ENCODE measurements at places on chromosomes 1 and 21. TPM values are rescaled to one million over a fixed set of nuclear protein-coding genes. Genes with fewer than 3 reads are reported as not detected.

DNA sequence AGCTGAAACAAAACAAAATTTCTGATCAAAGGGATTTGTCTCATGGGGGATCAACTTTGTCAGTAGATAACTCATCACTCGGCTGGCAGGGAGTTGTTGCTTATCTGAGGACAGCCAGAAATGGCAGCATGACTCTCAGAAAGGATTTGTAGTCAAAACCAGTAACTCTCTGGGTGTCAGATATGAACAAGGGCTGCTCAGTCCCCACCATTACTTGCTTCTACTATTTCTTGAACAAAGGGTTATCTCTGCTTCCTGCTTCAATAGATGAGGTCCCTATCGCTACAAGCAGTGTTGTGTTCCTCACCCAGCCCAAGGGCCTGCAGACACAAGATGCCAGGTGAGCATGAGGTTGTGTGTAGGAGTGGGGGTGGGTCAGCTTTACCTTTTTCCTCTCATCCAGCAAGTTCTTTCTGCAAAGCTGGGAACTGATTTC lies 116.2 kb downstream of the PTBP2 start:
- no peak for DNase-seq

GRCh38 chr1:166822385-166822784 lies 16.9 kb upstream of the POGK start:
- no peak for DNase-seq

DNA sequence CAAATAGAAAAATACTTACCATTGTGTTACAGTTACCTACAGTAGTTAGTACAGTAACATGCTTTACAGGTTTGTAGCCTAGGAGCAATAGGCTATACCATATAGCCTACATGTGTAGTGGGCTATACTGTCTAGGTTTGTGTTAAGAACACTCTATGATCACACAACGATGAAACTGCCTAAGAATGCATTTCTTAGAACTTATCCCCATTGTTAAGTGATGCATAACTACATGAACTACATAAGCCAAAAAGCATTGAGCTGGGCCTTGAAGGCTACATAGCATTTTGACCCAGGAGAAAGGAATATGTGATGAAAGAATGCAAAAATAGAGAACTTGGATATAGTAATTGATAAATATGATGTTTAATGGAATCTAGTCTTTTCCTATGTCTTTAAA lies 46.4 kb upstream of the JUN start:
- no peak for DNase-seq

DNA sequence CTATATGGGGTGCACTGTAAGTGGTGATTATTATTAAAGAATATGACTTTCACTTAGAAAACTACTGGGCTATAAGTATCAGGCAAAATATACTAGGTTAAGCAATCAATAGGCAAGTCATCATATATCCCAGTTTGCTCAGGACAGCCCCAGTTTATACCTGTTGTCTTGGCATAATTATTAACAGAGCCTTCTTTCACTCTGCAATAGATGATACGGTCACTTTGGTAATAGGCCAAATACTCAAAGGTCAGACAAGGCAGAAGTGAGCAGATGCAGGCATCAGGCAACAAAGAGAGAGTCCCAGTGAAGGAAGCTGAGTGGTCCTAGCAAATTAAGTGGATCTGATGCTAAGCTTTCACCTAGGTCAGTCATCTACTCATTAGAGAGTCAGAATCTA lies 599.9 kb downstream of the LMO4 start:
- DNase-seq: no peak

- no peak for DNase-seq
Measured at GRCh38 chr1:89698020-89698560, 65.2 kb downstream of the LRRC8C start.

DNA sequence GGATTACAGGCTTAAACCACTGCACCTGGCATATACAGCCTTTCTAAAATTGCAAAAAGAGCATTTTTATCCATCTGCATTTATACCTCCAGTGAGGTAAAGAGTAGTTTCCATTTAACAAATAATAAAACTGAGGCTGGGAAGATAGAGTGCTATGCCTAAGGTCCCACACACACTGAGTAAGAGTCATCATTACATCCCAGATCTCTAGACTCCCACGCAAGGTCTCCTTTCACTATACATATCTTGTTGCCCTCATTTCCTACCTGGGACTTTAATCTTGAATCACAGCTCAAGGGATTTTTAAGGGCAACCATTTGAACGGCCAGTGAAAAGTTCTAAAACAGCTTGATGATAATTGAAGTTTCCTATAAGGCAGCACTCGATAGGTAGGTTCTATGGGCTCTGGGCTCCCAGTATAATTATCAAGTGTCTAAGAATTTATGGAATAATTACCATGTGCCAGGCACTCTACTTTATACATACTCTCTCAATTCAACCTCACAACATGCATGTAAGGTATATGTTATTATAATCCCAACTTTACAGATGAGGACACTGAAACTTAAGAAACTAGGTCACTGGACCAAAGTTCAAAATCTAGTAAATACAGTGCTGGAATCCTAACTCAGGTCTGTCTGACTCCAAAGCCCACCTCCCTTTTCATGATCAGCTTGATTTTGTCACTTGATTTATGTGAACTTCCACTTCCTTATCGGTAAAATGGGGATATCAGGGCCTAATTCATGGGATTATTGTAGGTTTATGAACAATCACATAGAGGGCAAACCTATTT lies 23.3 kb upstream of the EPS15 start:
- no peak for DNase-seq

GRCh38 chr1:15201849-15202551 lies 45.0 kb upstream of the FHAD1 start:
- DNase-seq: no peak

- DNase-seq: no peak
Measured at GRCh38 chr1:175129997-175130648, 62.5 kb downstream of the KIAA0040 start.

GRCh38 chr1:84960371-84960770 lies 36.5 kb downstream of the MCOLN2 start:
- DNase-seq: no peak

- no peak for DNase-seq
Measured at GRCh38 chr1:65762081-65762862, 30.4 kb upstream of the PDE4B start.

DNA sequence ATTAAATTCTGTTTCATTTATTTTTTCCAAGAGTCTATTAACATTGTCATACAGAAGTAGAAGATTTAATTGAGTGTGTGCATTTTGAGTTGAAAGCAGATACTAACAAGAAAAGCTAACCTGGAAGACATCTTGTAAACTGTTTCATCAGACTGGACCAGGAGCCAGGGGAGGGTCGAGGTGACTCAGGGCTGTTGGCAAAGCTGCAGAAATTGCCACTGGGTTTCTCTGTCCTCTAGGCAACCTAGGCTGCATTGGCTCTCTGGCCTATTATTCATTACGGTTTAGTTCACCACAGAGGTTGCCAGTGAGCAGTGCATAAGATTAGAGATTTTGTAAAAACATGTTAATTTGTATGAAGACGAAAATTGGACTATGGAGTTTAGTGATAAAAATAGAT lies 27.5 kb downstream of the ERG start:
- no peak for DNase-seq

DNA sequence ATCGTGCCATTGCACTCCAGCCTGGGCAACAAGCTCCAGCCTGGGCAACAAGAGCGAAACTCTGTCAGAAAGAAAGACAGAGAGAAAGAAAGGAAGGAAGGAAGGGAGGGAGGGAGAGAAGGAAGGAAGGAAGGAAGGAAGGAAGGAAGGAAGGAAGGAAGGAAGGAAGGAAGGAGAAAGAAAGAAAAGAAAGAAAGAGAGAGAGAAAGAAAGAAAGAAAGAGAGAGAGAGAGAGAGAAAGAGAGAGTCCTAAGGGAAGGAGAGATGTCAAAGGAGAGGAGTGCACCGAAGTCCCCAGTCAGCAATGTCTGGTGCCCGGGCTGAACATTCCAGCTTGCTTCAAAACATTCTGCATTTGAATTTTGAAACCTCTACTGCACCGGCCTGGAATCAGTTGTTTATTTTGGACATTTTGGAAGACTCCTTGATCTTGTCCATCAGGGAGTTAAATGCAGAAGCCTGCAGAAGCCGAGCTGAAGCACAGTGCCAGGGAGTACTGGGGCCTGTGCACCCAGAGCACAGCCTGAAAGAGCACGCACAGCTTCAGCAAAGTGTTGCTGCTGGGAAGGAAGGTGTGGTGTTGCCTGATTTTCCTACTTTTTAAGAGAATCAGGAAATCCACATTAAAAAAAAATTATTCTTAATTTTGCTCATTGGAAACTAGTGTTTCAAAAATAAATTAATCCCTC lies 3.7 kb upstream of the IGSF3 start:
- DNase-seq: no peak

GRCh38 chr1:170313306-170313705 lies 167.5 kb downstream of the NTMT2 start:
- DNase-seq: no peak

- DNase-seq: no peak
Measured at GRCh38 chr1:243525085-243525487, 269.2 kb downstream of the SDCCAG8 start.

DNA sequence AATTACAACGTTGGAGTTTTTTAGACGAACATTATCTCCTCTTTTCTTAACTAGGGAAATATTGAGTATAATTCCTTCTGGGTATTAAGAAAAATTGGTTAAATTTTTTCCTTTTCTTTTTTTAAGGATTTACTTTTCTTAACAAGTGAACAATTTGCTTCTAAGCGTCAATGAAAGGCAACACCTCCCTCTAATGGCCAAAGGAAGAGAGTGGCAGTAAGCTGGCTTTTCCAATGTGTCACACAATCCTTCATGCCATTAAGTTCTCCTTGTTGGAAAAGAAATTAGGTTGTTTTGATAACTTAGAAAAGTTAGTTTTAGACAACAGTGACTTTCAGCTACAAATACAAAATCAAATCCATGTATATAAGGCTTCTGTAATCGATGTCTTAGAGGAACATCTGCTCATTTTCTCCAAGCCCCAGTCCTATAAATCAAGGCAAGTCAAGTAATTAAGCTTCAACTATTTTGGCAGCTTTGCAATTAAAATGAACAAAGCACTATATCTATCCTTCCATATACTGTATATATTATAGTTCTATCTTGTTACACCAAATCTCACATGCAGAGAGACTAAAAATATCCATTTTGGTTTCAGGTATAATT lies 62.8 kb downstream of the EDEM3 start:
- no peak for DNase-seq

- DNase-seq: no peak
Measured at GRCh38 chr1:183073320-183073719, 50.1 kb downstream of the LAMC1 start.

- no peak for DNase-seq
Measured at GRCh38 chr1:95615421-95615820, 381.4 kb downstream of the RWDD3 start.

GRCh38 chr1:18109058-18109755 lies 1.6 kb downstream of the IGSF21 start:
- DNase-seq: no peak

- DNase-seq: peak; percentile 48
Measured at GRCh38 chr1:43348809-43349593, 9.8 kb upstream of the CDC20 start.

DNA sequence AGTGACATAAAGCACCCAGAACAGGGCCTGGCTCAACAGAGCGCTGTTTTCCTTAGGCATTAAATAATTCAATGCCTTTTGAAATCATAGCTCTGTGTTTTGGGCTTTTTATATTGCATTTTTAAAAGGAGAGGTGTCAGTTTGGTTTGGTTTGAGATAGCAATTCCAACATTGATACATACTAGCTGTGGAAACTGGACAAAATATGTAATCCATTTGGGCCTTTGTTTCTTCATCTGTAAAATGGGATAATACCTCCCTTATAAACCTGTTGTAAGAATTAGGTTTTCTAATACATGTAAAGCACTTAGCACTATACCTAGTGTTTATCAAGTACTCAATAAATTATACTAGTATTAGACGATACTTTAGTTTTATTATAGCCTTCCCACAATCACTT lies 8.7 kb upstream of the RAB4A start:
- no peak for DNase-seq

DNA sequence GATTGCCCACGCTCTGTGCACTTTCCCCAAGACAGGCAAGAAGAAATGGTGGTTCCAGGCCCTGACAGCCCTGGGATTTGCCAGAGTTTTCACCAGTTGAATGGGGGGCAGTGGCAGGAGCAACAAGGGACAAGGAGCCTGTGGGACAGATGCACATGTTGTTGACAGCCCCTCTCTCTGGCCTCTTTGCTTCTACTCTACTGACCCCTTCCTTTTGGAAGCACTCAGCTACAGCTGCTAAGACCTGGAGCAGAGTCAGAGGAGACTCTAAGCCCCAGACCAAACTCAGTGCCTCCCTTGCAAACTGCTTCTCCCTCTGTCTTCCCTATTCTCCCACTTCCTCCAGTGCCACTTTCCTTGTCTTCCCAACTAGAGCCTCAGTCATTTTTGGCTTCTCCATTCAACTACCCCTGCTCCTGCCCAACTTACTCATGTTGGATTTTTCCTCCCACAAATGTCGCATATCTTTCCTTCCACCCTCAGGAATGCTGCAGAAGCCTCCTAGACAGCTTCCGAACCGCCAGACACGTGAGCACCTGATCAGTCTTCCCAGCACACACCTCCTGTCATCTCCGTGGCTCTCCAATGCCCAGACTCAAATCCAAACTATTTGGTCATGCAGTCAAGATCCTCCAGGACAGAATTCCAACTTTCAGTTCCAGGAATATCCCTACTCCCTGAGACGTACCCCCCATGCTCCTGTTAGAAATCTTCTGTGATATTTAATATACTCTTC lies 9.1 kb downstream of the INKA2 start:
- DNase-seq: no peak

GRCh38 chr1:238176441-238176840 lies 285.7 kb upstream of the ZP4 start:
- DNase-seq: no peak

GRCh38 chr1:40197656-40198055 lies 36.5 kb downstream of the RLF start:
- DNase-seq: no peak

GRCh38 chr1:47921935-47922415 lies 75.2 kb downstream of the TRABD2B start:
- DNase-seq: no peak

GRCh38 chr1:246595146-246595545 lies 28.9 kb downstream of the CNST start:
- DNase-seq: no peak

DNA sequence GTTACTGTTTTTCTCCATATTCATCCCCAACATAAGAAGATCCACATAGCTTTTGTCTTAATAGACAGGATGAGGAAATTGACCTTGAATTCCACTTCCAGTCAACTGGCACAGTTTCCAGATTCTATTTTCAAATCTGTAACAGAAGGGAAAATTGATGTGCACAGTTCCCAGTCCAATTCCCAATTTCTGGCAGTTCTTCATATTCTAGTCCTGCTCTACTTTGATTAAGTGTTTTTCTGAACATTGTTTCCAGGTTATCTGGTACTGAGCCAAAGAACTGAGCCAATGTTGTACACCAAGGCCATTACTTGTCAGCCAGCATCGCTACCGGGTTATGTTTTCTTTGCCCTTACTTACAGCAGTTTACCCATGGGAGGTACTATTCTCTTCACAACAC lies 1755.4 kb downstream of the PLA2G4A start:
- DNase-seq: no peak

GRCh38 chr1:200802865-200803512 lies 64.3 kb downstream of the CAMSAP2 start:
- peak; percentile 49 for DNase-seq

GRCh38 chr1:154719586-154720327 lies 111.8 kb upstream of the ADAR start:
- no peak for DNase-seq

- no peak for DNase-seq
Measured at GRCh38 chr1:155037043-155037442, 3.4 kb downstream of the DCST1 start.

PCP4L1 gene
- 0.20 TPM for total RNA-seq

C1orf87 gene
- total RNA-seq: not detected

RAP1GAP gene
- 0.23 TPM for total RNA-seq

FCRL6 gene
- not detected for total RNA-seq

SAMSN1 gene
- total RNA-seq: 119 TPM

UROD gene
- 79.9 TPM for total RNA-seq

OR10K2 gene
- not detected for total RNA-seq

DISP3 gene
- total RNA-seq: 0.41 TPM

All from activated T-helper 1 cell treated with anti-CD3 and anti-CD28 coated beads, Interleukin-12 subunit alpha, Interleukin-12 subunit beta, Interleukin-2, Interleukin-4 antibody, amounts not matched to agents 30 ng/mL and 10 ng/mL and 1 ng/mL, durations not matched to agents 14 hours and 24 hours and 36 hours (primary cell).